ENCODE measurements at places on chromosomes 2 and 18.

DNA sequence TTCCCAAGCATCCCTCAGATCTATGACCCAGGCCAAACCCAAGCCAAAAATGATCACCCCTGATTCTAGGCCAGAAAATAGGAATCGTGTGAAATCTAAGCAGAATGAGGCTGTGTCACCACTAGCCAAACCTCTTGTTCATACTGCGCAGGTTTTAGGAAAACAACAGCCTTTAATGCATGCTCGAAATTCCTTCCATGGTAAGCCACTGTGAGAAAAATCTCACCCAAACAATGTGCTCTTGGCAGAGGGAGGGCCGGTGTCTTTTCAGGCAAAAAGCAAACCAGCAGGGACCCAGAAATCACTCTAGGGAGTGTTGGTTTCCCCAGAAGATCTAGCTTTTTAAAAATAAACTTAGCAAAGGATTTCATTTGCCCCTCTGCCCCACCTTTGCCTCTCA lies 71.2 kb upstream of the FOSL2 start:
- no peak for DNase-seq

- DNase-seq = no peak
Observed at GRCh38 chr2:64946769-64947247, 42.4 kb upstream of the SLC1A4 start.

GRCh38 chr2:233429175-233429897 lies 75.0 kb downstream of the DGKD start:
- DNase-seq = no peak

DNA sequence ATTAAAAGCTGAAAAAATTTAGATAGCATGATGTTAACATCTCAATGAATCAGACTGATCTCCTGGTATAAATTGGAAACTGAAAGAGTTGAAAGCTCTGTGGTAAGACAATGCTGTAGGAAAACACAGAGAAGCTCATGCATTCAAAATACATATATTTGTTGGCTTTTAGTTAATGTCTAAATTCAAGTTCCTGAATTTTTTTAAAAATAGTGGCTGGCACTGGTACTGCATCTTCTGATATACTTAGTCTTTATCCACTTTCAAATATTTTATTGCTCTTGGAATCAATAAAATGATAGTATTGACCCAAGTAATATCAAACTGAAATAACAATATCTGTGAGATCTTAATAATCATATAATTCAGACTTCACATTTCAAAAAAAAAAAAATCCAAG lies 151.4 kb upstream of the FIGN start:
- DNase-seq = no peak

GRCh38 chr2:23788100-23788499 lies 138.8 kb downstream of the ATAD2B start:
- DNase-seq = no peak

DNA sequence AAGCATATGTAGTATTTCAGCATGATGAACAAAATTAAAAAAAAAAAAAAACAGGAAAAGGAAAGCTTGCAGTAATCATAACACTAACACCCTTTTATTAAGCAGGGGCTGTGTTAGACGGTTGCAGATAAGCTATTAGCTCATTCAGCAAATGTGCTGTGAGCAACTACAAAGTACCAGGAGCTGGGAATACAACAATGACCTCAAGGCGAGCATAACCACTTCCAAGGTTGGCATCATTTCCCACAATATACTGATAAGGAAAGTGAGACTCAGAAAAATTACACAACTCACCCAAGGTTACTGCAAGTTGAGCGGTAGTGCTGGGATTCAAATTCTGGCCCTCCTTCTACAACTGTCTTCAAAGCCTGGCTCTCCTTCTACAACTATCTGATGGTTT lies 38.2 kb upstream of the ACTR3 start:
- no peak for DNase-seq

DNA sequence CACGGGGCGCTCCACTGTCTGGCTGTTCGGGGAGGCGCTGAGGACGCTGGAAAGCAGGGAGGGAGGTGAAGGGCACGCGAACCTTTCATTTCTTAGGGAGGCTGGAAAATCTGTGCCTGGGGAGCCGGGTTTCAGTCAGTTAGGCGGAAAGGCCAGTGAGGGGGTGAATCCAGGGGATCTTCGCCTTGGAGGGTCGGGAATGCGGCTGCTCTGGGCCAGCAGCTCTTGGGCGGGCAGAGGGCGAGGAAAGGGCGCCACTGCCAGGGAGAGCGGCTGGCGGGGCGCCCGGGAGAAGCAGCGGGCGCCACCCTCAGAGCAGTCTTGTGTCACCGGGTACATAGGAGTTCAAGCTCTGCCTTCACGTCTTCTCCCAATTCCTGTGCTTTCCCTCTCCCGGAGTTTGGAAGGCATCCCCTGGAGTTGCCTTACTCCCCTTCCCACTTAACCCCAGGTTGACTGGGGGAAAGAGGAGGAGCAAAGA lies 1.4 kb downstream of the CCDC85A start:
- no peak for DNase-seq

- no peak for DNase-seq
Observed at GRCh38 chr2:36756438-36756837, 59.9 kb downstream of the VIT start.

- DNase-seq = no peak
Observed at GRCh38 chr18:22346401-22346952, 71.2 kb downstream of the CTAGE1 start.

DNA sequence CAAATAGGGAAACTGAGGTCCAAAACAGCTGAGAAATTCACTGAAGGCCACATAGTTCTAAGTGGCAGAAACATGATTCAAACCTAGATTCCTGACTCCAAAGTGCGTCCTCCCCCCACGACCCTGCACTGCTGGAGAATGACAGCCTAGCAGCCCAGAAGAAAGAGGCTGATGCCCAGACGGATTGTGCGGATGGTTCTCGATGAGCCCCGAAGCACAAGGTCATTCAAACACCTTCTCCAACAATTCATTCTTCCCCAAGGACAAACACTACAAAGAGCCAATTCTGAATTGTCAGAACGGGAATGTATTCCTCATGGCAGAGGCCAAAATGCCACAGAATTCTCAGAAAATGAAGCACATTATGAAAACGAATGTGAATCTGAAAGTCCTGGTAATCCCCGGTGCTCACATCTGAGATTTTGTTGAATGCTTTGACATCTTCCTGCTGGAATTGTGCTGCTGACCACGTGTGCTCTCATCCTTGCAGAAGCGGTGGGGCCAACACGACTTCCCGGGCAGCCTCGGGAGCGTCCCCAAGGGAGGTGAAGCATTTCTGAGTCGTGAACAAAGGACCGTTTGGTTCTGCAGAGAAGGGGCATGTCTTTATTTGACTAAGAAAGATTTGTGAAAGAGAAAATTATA lies 337.0 kb downstream of the EIPR1 start:
- DNase-seq = no peak

DNA sequence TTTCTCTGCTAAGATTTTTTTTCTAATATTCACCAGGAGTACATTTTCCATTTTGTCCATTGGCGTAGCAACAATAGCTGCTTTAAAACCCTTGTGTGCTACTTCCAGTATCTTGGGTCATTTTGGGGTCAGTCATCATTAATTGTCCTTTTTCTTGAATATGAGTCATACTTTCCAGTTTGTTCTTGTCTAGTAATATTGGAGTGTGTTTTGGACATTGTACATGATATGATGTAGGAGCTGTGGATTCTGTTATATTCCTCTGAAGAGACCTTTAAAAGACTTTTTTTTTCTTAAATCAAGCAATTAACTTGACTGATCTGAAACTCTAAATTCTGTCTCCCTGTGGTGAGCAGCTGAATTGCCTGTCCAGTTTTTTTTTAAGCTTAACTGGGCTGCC lies 40.8 kb downstream of the AGPS start:
- no peak for DNase-seq

GRCh38 chr18:13934676-13935075 lies 19.3 kb upstream of the MC2R start:
- no peak for DNase-seq

Data from stimulated activated CD8-positive, alpha-beta memory T cell treated with anti-CD3 and anti-CD28 coated beads, Interleukin-7, amount 100 ng/mL, for 24 hours (primary cell).